ENCODE measurements at places on chromosomes 16 and 17. TPM values are rescaled to one million over a fixed set of nuclear protein-coding genes. Genes with fewer than 3 reads are reported as not detected.

DNA sequence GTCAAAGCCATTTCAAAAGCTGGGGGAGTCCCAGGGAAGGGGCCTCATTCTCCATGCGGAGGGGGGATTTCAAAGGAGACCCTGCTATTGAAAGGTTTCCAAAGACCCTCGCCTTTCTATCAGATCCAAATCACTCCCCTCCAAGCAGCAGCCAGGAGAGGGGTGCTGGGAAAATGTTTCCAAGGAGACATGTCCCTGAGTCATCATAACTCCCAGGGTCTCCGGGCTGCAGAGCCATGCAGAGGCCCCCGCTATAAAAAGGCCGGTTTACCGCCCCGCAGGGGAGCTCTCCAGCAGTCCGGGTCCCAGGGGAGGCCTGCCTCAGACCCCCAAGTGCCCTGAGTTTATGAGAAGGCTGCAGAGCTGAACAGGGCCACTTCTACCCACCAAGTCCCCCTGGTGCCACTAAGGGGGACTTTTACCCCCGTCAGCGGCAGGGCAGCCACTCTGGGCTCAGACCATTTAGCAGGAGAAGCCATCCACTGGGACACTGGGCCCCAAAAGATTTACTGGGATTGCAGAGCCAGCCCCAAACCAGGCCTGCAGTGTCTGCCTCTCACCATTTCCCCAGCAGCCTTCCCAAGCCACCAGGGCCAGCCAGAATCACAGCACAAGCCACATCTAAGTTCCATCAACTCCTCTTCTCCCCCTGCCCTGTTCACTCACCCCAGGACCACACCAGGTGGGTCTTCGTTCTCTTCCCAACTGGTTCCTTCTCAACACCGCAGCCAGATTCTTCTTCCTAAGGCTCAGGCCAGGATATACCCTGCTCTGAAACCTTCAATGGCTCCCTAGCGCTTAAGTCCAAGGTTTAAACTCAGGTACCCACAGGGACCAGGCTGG is 234.4 kb downstream of the ZNF423 start:
- no peaks in the 10 kb centered on the region for H3K36me3 ChIP-seq
- no peak overlapping the region for H3K27ac ChIP-seq
- no peaks in the 10 kb centered on the region for H3K4me1 ChIP-seq
- DNase-seq, result no peak
- no peaks in the 10 kb centered on the region for H3K27me3 ChIP-seq

- H3K27me3 ChIP-seq, result peaks cover 19% of the 10 kb centered on the region
- DNase-seq, result peak; percentile 97
- peaks cover 10% of the 10 kb centered on the region for H3K36me3 ChIP-seq
- H3K4me1 ChIP-seq, result peaks cover 51% of the 10 kb centered on the region
- peak within 1 kb of the TSS; percentile 89 for H3K4me3 ChIP-seq
Observed at GRCh38 chr17:79009397-79010303, at the start of gene CANT1. Gene CANT1, minus strand, starts transcription at chr17:79009764. Its CDS starts 12,142 bp downstream, at chr17:78997622.

DNA sequence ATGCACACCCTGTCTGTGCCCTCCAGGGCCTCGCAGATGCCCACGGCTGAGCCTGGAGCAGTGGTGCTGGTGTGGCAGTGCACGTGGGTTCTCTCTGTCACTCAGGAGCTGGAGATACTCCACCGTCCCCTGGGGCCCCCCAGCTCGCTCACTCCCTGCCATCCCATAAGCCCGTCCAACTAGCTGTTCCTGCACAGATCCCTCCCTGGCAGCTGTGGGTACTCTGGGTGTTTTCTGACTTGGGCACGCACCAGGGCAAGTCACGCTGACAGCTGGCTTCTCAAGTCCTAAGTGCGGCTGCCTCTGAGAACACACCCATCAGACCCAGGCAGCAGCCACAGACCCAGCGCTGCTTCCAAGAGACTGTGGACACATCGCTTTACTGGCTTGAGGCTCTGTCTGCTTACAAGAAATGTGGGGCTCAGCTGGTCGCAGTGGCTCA is 25.4 kb upstream of the ITGB4 start:
- no peak overlapping the region for H3K27ac ChIP-seq
- no peaks in the 10 kb centered on the region for H3K27me3 ChIP-seq
- DNase-seq, result no peak
- peaks cover 33% of the 10 kb centered on the region for H3K36me3 ChIP-seq
- no peak overlapping the region for H3K4me3 ChIP-seq

DNA sequence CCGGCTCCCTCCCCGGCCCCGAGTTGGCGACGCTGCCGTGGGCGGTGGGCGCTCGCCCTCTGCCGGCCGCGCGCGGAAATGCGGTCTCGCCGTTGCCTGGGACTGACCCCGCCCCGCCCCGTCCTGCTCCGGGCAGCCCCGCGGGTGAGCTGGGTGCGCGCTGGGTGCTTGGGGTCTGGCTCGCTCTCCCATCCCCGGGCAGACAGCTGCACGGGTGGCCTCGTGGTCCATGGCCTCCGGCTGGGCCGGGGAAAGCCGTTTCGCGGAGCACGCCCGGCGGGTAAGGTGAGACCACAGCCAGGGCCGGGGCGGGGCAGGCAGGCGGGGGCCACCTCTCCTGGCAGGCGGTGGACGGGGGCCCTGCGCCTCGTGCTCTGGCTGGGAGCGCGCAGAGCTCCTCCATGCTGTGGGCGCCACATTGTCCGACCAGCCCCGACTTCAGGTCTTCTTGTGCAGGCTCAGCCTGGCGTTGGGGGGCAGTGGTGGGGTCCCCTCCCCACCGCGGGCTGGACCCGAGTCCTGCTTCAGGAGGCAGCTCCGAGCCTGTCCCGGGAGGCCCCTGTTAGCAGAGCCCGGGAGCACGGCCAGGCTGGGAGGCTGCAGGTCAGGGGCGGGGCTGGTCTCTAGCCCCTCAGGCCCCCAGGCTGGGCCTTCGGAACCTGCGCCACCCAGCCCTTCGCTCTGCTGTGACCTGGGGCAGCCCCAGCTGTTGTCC is 7.0 kb upstream of the C1QTNF8 start:
- no peak overlapping the region for H3K4me3 ChIP-seq
- H3K36me3 ChIP-seq, result no peaks in the 10 kb centered on the region
- H3K4me1 ChIP-seq, result no peaks in the 10 kb centered on the region
- H3K27ac ChIP-seq, result no peak overlapping the region
- peak; percentile 93 for DNase-seq

DNA sequence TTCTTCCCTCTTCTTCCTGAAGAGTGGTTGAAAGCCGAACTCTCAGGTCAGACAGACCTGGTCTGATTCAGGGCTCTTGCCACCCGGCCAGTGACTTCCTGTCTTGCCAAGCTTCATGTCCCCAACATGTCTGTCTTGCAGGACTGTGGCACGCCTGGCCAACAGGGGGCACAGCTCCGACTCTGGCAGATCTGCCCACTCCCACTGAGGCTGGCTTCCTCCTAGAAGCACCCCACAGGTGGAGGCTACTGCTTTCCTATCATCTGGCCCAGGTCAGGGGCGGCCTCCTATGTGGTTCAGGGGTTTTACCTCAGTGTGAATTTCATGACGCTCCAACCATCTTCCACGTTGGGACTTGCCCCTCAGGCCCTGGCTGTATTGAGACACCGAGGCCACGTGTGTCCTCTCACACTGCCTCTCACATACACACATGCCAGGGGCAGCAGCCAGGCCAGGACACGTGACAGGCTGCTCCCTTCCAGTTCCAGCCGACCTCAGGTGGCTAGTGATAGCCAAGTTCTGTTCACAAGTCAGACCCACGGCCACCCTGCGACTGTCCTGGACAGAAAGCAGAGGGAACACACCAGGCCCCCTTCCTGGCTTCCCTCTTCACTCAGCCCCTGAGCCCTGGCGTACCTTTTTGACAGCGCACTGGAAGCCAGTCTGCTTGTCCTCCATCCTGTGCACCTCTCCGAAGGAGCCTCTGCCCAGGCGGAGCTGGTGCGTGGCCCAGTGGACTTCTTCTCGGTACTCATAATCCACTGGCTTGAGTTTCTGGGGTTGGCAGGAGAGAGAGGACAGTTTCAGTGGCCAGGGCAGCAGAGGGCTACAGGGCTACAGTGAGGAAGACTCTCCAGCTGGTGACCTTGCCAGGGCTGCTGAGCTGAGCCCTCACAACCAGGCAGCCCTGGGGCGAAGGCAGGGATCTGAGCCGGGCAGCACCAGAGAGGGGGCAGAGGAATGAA is 22.6 kb upstream of the SPATA32 start:
- H3K4me3 ChIP-seq, result no peak overlapping the region
- peaks cover 66% of the 10 kb centered on the region for H3K36me3 ChIP-seq
- peak; percentile 75 for DNase-seq
- H3K4me1 ChIP-seq, result peaks cover 8% of the 10 kb centered on the region
- H3K27ac ChIP-seq, result peak overlapping the region; percentile 53
- H3K27me3 ChIP-seq, result no peaks in the 10 kb centered on the region

Gene PRR29
- 0.47 TPM for total RNA-seq
